CD4-positive, alpha-beta T cell treated with Interleukin-15 for 1 hour (primary cell): ENCODE measurements at places on chromosomes 12 and 14.

- no peak for DNase-seq
Measured at GRCh38 chr12:71410844-71411243, 28.8 kb upstream of the LGR5 start.

- DNase-seq, result no peak
Measured at GRCh38 chr12:26632756-26633155, 200.2 kb downstream of the ITPR2 start.

DNA sequence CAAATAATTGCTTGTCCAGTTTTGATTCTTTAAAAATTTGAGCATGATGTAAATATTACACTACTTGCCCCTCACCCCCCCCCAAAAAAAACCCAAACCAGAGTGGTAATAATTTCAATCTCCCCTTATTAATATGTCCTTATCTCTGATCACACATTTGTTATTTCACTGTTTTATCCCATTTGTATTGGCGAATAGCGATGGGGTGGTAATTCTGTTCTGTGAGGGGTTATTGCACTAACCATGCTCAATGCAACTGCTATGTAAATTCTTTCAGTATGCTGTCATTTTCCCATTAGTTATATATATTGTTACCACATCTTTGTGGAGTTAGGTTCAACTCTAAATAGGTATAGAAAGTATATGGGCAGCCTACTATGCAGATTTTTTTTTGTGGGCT lies 1.1 kb downstream of the RIMKLB start:
- DNase-seq, result no peak

DNA sequence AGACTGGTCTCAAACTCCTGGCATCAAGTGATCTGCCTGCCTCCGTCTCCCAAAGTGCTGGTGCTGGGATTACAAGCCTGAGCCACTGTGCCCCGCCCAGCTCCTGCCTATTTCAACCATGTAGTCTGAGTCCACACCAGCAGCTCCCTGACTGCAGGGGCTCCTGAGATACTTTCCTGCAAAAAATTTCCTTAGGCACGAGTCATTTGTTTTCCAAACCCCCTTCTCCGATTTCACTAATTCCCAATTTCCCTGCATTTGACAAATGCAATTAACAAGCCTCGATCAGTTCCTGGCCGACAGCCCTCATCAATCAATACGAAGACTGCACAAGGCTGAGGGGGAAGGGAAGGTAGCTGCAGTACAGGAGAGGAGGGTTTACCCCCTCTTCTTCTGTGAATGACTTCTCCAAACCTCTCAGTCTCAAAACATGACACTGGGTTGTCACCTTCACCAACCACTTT lies 10.1 kb downstream of the PSMB5 start:
- DNase-seq, result no peak

- DNase-seq, result no peak
Measured at GRCh38 chr12:72406111-72406510, 133.9 kb downstream of the TRHDE start.

DNA sequence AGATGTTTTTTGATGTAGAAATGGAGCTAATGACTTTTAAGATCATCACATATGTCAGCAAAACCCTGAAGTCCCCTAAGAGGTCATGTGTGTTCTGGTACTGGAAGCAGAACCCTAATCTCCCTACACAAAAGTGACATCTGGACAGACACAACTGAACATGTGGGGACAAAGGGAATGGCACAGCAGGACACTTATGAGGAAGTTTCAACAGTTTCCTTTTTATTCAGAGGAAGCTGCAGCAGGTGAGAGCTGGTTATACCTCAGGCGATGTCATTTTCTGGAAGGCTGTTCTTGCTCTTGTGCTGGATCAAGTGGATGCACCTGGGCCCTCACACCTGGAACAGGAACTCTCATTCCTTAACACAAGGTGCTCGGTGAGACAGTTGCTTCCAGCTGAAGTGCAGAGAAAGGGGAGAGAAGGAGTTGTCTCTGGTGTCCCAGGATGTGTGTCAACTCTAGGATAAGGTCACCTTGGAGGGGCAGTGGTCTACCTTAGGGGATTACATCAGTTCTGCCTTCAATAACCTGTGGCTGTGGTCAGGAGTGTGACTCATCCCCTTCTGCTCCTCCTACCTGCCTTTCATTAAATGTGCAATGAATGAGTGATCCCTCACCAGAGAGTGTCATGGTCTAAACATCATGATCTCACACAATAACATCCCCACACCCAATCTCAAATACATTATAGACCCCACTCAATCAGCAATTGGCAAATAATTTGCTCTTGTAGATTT lies 463.4 kb downstream of the TMEM121 start:
- DNase-seq, result no peak

DNA sequence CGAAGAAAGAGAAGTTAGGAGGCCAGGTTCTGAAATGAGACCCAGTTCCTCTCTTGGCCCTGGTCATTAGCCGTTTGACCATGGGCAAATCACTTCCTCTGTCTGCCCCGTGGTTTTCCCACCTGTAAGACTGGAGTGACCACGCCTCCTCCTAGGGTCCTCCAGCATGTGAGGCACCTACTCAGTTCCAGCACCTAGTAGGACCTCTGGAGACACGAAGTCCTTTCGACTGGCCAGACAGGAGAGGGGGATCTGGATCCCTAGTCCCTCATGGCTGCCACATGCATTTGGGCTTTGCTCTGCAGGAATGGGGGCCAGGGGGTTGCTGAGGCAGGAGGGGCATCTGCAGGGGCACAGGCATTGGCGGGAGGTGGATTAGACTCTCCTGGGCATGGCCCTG lies 16.3 kb downstream of the TRPV4 start:
- no peak for DNase-seq

DNA sequence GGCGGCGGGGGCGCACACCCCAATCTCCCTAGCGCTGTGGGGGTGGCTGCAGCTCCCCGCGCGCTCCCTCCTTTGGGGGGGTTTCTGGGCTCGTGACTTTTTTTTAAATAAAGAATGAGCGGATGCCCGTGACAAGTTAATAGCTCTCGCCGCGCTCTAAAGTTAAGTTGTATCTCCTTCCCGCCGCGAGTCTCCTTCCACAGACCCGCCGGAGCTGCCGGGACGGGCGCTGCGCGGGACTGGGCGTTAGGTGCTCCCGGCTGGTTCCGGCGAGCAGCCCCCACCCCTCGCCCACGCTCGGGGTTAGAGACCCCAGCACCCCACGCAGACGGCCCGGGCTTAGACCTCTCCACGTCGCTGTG lies 82.6 kb upstream of the HMGA2 start:
- DNase-seq, result no peak

GRCh38 chr12:64320611-64321010 lies 69.9 kb downstream of the C12orf56 start:
- DNase-seq, result no peak

DNA sequence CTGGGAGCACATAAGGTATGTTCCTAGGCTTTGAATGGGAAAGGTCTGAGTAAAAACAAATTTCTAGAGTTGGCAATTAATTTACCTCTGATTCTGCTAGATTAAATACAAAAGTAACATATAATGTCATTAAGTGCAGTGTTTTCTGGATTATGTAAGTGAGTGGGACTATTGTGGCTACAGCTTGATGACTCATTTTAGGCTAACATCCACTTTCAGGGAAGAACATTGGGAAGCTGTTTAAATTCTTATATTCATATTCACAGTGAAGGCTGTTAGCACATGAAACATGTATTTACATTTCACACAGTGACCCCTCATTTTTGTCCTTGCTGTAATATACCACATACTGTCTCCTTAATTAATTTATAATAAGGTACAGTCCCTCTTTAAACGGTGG lies 13.2 kb upstream of the BMAL2 start:
- no peak for DNase-seq

DNA sequence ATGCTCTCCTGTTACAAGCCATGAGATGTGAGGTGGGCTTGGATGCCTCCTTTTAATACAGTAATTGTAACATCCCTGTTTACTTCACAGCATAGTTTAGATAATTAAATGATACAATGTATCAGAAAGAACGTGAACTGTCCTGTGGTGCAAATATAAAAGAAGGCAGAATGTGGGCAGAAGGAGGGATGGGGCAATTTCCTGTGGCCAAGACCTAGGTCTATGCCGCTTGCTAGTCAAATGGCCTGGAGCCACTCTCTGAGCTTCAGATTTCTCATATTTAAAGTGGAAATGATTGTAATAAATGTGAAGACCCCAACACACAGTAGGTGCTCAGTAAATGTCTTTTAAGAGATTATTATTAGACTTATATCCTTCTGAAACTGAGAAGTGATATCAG lies 24.0 kb upstream of the EVL start:
- no peak for DNase-seq

GRCh38 chr12:115667116-115667515 lies 610.4 kb downstream of the MED13L start:
- no peak for DNase-seq

- peak; percentile 30 for DNase-seq
Measured at GRCh38 chr14:89445273-89445973, 28.4 kb upstream of the FOXN3 start.

- no peak for DNase-seq
Measured at GRCh38 chr14:22176957-22177356, 412.1 kb downstream of the DAD1 start.

DNA sequence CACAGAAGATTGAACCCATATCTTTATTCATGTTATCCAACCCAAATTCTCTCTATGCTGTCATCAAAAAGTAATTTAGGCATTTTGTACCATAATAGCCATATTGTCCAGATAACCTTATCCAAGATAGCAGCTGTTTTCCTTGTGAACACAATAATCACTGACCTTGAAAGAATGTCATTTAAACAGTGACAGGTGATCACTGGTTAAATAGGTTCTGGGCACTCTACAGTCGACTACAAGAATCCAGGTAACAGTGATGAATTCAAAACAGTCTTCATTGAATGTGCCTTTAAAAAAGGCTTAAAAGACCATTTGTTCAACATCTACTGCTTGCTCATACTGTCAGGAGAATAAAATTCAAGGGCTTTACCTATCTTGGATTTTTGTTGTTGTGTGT lies 4.6 kb upstream of the SPX start:
- no peak for DNase-seq

GRCh38 chr14:77557391-77557790 lies 58.8 kb upstream of the ISM2 start:
- DNase-seq, result no peak

- no peak for DNase-seq
Measured at GRCh38 chr12:24840046-24840800, 108.7 kb downstream of the BCAT1 start.

- no peak for DNase-seq
Measured at GRCh38 chr12:80086025-80086424, 13.3 kb upstream of the OTOGL start.

GRCh38 chr14:100634026-100634425 lies 46.8 kb upstream of the BEGAIN start:
- no peak for DNase-seq

DNA sequence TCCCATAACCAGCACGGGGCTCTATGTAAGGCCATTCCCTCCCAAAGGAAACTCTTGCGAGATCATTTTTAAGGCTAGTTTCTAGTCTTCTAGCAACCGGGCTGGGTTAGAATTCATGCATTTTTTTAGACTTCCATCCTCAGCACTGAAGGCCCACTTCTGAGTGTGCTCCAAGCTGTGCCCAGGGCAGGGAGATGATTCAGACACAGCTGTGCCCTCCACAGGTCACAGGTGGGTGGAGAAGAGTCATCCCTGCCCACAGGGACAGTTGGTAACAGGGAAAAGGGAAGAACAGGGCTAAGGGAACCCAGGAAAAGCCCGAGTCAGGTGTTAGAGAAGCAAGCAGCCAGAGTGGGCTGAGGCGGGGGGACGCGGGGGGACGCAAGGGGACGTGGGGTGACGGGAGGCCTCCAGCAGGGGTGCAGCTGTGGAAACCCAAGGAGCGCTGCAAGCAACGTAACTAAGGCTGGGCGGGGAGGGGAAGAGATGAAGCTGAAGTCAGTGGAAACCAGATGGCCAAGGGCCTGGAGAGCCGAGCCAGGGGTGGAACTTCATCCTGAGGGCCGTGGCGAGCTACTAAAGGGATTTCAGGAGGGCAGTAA lies 27.2 kb upstream of the PPP2R5C start:
- DNase-seq, result no peak

DNA sequence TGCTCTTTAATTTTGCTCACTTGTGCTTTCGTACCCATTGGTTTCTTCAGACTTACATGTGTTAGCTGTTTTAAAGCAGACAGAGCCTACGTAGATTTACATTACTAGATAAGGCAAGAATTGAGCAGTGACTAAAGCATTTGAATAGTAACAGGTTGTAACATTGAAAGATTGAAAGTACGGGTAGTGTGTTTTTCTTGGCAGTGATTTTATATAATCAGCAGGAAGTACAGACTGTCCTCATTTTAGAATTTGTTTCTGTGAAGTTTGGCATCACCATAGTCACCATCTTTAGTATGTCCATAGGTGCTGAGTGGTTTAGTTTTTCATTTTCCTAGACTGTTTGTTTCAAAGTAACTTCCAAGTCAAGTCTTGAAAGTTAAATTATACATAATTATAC lies 14.0 kb downstream of the RTRAF start:
- DNase-seq, result no peak

GRCh38 chr12:51678086-51678724 lies 87.2 kb downstream of the SCN8A start:
- DNase-seq, result peak; percentile 30

DNA sequence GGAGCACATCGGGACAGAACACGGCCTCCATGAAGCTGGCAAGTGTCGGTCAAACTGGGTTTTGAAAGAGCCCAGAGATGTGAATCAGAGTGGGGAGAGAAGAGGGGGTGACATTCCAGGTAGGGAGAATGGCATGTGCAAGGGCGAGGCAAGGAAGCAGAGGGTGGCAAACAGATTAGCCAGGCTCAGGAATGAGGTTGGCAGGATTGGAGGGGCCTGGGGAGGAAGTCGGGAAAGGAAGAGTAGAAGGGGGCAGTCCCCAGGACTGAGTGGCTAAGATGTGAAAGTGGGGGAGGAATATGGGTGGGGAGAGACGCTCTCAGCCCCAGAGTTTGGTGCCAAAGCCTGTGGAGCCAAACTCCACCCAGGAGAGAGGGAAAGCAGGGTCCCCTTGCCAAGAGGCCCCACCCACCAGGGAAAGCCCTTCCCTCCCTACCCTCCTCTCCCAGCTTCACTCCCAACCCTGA lies 5.5 kb upstream of the HDAC7 start:
- DNase-seq, result no peak

- DNase-seq, result no peak
Measured at GRCh38 chr14:69489495-69489894, 5.0 kb downstream of the PLEKHD1 start.

GRCh38 chr12:24349051-24349799 lies 399.8 kb upstream of the SOX5 start:
- DNase-seq, result no peak

DNA sequence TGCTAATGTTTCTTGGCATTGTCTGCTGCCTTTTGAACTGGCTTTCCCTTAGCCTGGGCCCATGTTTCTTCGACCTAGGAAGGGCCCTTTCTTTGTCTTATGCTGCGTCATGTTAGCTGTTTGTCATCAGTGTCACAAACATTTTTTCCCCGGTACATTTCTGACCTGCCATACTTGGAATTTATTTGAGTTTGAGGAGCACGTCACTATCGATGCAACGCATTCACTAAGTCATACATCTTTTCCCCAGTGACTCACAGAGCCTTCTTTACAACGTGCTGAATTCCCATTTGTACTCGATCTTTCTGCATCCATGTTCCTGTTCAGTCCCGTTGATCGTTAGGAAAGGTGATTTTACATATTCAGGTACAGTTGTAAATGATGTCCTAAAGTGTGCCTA lies 56.2 kb upstream of the MMP17 start:
- no peak for DNase-seq
